Jurkat, Clone E6-1 (cell line): ENCODE measurements at places on chromosomes 16 and 17.

DNA sequence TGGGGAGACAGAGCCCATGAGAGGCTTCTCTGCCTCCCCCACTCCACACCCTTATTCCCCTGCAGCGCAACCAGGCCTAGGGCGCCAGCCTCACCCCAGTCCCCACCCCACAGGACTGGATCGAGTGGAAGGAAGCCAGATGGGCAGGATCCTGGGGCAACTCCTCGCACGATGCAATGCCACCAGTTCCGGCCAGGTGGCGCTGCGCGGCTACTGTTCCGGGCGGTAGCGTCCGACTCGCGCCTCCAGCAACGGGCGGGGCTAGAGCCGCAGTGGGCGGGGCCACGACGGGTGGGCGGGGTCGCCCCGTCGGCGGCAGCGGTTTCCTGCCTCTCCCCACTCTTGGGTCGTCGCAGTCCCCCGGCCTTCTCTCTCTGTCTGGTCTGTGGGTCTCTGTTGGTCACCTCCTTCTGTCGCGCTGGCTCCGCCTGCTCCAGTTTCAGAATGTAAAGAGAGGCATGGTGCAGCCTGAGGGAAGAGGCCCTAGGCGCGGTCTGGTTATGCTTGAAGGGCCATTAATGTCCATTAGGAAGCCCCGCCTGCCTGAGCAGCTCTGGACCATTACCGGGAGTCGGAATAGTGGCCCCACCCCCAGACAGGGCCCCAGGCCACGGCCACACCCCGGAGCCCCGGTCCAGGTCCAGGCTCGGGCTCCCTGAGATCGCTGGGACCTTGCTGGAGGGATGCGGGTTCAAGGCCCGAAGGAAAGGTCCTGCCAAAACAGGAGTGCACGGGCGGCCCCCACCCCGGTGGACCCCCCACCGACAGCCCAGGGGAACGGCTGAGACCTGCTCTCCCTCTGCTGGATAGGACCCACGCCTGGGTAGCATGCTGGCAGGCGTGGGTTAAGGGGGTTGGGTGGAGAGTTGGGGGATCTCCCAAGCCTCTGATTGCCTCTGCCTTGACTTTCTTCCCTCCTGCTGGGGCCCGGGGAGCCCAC, 3.3 kb upstream of the NHERF2 start:
- peak; percentile 82 for DNase-seq

- no peak for DNase-seq
These were observed 1.8 kb downstream of the ST3GAL2 start for GRCh38 chr16:70437017-70437581.

DNA sequence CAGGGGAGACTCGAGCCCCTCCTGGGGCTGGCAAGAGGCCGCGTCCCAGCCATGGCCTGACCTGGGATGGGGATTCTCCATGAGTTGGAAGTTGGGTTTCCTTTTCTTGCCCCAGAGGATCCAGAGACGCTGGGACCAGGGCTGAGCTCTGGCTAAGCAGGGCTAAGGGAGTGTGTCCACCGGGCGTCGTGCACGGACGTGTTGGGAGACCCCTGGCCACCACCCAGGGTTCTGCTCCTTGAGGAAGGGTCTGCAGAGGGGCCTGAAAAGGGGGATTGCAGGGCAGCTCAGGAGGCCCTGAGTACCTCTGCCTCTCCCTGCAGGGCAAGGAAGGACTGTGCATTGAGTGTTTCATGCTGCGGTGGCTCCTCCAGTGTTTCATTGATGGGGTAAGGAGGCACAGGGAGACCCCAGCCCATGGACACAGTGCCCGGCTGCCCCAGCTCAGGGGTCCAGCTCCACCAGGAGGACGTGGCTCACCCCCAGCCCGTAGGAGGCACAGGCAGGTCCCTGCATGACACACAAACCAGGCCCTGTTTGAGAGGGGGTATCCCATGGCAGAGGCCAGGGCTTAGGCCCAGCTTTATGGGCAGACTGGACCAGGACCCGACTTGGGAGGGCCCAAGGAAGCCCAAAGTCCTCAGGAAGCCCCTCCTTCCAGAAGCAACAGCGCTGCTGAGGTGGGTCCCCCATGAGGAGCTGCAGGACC, 47.5 kb downstream of the USP22 start:
- no peak for DNase-seq

DNA sequence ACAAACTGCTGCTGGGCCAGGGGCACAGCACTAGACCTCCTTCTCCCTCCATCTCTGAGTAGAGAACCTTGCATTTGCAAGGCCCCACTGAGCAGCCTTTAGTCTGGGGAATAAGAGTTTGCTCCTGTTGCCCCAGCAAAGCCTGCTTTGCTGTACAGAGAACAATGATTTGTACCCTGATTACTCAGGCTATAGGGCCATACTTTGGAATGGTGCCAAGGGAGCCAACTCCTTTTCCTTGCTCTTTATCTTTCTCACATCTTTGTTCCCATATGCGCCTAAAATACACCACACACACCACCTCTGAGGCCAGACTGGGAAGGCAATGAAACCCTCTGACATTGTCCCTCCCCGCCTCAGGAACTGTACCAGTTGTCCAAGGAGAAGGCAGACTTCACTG, 21.2 kb downstream of the LIG3 start:
- no peak for DNase-seq

- no peak for DNase-seq
These were observed 370.1 kb downstream of the ZFHX3 start for GRCh38 chr16:72677662-72678447.

GRCh38 chr16:46897471-46897870, 13.3 kb downstream of the GPT2 start:
- DNase-seq, result no peak

- DNase-seq, result no peak
These were observed 219.8 kb downstream of the STX8 start for GRCh38 chr17:9355846-9356245.

- DNase-seq, result peak; percentile 40
These were observed 61.2 kb upstream of the MED13 start for GRCh38 chr17:62126292-62126691.

- DNase-seq, result no peak
These were observed 15.6 kb downstream of the CNP start for GRCh38 chr17:41982026-41982760.

DNA sequence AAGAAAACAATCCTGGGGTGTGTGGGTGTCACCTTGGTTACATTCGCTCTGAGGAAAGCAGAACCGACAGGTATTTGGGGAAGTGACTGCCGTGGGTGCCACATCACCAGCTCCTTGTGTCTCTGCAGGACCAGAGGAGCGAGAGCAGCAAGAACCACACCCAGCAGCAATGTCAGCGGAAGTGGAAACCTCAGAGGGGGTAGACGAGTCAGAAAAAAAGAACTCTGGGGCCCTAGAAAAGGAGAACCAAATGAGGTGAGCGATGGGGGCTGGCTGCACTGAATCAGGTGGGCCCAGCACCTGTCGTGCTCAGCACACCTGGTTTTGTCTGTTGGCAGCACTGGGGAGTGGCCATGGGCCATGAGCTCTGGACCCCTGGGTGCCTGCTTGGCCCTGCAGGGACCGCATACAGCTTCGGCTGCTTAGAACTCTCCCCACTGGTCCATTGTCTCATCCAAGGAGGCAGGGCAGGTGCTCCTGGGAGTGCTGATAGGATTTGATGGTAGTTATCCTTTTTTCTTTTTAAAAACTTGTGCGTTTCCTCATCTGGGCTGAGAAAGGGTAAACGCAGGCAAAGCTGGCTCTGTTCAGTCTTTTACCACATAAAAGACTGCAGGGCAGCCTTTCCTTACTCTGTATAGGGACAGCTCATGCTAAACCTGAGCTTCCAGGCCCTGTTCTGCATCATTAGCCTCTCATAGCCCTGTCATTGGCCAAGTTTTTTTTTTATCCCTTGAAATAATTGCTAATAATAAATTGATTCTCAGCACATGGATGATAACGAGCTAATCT, 29.4 kb downstream of the HMOX2 start:
- DNase-seq, result peak; percentile 79

DNA sequence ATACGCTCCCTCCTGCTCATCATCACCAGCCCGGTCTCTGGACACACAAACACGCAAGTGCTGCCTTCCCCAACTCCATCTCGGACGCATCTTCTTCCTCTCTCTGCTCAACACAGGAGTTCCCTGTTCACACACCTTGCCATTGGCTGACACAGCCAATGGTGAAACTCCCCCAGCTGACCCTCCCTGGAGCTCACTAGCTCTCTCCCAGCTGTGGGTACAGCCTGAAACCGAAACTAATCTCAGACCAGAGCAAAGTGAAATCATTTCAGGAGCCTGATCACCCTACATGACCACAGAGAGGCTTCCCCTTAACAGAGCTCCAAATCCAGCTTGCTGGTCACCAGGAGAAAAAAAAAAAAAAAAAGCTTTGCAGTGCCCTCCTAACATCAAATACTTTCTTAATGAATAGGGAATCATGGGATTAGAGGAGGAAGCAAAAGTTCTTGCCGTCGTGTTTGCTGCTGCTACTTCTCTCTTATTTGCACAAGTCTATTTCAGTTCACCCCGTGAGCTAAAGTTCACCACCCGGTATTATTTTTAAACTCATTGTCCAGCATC, 8.3 kb downstream of the CUEDC1 start:
- DNase-seq, result no peak
